ENCODE measurements at places on chromosomes 1 and 21. TPM values are rescaled to one million over a fixed set of nuclear protein-coding genes. Genes with fewer than 3 reads are reported as not detected.

GRCh38 chr1:185239861-185240260 lies 77.2 kb downstream of the IVNS1ABP start:
- no peak for DNase-seq

GRCh38 chr1:2121101-2121691 lies 71.0 kb downstream of the PRKCZ start:
- no peak for DNase-seq

DNA sequence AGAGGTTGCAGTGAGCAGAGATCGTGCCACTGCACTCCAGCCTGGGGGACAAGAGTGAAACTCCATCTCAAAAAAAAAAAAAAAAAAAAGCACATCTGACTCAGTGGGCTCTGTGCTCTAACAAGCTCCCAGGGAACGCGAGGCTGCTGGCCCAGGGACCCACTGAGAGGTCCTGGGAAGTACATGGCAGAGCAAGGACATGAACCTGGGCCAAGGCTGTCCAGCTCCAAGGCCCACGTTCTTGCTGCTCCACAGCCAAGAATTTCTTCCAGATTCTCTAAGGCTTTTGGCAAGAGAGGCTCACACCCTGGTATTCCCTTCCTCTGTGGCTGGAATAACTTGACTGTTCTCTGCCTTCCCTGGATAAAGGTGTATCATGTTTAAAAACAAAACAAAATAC lies 15.4 kb upstream of the AGTRAP start:
- no peak for DNase-seq

DNA sequence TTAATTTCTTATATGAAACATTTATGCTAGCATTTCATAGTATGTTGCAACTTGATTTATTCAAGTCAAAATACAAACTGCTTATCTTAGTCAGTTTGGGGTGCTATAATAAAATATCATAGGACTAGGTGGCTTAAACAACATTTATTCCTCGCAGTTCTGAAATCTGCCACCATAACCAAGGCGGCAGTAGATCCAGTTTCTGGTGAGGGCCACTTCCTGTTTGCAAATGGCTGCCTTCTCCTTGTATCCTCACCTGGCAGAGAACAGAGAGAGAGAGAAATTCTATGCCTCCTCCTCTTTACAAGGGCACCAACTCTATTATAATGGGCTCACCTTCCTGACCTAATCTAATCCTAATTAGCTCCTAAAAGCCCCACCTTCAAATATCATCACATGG lies 76.1 kb upstream of the RGS2 start:
- no peak for DNase-seq

GRCh38 chr1:176790786-176791185 lies 327.8 kb downstream of the PAPPA2 start:
- no peak for DNase-seq

GRCh38 chr1:32992489-32993323 lies 28.1 kb upstream of the RNF19B start:
- DNase-seq: peak; percentile 52

GRCh38 chr1:60896701-60897363 lies 185.5 kb upstream of the NFIA start:
- no peak for DNase-seq

Gene VSIG8
- total RNA-seq: not detected

DNA sequence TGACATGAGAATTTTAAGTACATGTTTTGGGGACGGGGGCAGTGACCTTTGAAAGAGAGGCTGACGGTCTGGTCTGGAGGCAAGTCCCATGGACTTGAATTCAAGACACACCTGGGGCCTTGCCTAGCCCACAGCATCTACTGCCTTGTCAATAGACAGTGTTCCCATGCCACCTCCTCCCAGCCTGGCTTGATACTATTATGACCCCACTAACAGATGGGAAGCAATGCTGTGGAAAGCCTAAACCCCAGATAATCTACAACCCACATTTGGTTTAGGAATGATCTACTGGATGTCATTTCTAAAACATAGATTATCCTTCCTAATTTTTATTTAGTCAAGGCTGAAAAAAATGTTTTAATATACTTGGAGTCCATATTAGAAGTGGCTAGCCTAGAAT lies 17.8 kb upstream of the NFASC start:
- DNase-seq: no peak

GRCh38 chr1:178634445-178634844 lies 90.6 kb upstream of the RALGPS2 start:
- DNase-seq: no peak

DNA sequence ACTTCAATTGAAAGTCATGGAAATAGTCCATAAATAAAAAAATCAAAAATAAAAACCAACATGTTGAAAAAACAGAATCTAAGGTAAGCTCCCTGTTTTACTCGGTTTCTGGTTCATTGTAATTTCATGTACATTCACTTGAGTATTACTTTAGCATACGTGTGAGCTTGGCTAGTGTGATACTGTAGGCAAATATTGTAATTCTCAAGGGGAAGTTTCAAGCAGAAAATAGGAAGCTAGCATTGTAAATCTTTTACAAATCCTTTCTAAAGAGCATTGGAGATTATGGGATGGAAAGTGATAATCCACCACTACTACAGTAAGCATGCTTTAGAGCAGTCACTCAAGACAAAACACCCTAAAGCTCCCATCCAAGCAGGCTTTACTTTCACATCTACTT lies 3.3 kb upstream of the LPAR3 start:
- no peak for DNase-seq

- no peak for DNase-seq
These were observed 9.3 kb downstream of the FAM151A start for GRCh38 chr1:54614024-54614423.

DNA sequence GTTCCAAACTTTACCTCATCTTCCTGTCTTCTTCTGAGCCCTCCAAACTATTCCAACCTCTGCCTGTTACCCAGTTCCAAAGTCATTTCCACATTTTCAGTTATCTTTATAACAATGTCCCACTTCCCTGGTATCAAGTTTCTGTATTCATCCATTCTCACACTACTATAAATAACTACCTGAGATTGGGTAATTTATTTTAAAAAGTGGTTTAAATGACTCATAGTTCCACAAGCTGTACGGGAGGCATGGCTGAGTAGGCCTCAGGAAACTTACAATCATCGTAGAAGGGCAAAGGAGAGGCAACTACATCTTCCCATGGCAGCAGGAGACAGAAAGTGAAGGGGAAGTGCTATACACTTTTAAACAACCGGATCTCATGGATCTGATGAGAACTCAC lies 428.5 kb upstream of the RGS18 start:
- no peak for DNase-seq

DNA sequence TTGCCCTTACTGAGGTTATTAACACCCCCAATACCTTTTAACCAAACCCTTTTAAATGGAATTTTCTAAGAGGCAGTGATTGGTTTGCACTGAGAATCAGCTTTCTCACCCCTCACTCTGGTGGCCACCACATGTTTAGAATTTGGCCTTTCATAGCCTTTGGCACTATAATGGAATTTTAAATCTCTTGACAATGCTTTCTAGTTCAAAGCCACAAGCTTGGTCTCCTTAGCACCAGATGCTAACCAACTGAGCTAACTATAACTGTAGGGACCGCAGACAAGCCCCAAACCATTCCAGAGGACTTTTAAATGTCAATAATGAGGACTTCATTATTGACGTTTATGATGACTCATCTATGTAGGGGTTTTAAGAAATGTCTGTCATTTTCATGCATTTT lies 238.7 kb upstream of the SNX7 start:
- DNase-seq: no peak

DNA sequence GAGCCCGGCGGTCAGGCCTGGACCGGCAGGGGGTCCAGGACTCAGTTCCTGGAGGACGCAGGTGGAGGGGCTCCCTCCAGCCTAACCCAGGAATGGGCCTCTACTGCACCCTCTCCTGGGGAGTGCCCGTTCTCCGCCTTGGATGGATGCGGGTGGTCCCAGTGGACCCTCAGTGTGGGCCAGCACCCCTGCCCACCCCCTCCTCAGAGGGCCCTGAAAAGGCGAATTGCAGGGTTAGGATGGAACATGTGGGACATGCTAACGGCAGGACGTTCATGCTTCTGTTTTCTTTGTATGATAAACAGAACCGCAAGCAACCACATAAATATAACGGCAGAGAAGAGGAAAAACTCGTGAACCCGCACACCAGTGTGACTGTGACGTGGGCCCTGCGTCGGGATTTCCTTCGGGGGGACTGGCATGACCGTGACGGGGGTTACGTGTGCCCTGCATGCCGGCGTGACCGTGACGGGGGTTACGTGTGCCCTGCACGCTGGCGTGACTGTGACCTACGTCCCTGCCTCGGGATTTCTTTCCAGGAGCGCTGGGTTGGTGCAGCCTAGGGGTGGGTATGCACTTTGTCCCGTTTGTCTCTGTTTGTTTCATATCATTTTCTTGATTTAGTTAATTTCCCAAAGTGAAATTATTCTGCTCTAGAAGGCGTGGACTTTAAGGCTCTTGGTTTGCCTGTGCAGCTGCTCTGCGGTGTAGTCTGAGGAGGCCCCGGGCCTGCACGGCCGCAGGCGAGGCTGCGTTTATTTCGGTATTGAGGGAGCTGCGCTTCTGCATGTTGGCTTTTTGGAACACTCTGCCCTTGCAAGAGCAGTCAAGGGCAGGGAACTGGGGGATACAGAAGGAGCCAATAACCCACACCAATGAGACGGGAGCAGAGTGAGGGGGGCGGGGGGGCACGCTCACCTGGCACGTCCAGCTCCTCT lies 3.1 kb downstream of the FTCD start:
- no peak for DNase-seq

GRCh38 chr1:81225789-81226602 lies 574.7 kb upstream of the ADGRL2 start:
- DNase-seq: no peak

- no peak for DNase-seq
These were observed 161.3 kb downstream of the ROR1 start for GRCh38 chr1:63935143-63935542.

GRCh38 chr1:183585038-183585437 lies 5.2 kb downstream of the NCF2 start:
- no peak for DNase-seq

DNA sequence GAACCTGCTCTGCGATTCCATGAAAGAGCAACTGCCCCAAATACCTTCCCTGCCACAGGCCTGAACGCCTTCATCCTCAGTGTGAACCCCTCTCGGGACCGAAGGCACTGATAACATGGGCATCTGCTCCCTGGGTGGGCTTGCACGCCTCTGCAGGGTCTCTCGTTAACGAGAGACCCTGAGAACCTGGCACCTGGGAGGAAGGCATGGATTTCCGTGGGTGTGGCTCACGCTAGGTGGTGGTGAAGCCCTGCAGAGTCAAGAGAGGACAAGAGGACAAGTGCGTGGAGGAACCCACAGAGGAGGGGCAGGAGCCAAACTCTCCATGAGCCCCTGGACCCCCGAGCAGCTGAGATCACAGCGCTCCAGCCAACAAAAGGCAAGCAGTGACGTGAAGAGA lies 26.8 kb upstream of the COL6A2 start:
- no peak for DNase-seq

Gene FALEC
- 0.60 TPM for total RNA-seq

GRCh38 chr21:33893917-33894316 lies 21.7 kb downstream of the ATP5PO start:
- DNase-seq: no peak

- DNase-seq: no peak
These were observed 2.2 kb upstream of the TOR1AIP2 start for GRCh38 chr1:179879797-179880196.

DNA sequence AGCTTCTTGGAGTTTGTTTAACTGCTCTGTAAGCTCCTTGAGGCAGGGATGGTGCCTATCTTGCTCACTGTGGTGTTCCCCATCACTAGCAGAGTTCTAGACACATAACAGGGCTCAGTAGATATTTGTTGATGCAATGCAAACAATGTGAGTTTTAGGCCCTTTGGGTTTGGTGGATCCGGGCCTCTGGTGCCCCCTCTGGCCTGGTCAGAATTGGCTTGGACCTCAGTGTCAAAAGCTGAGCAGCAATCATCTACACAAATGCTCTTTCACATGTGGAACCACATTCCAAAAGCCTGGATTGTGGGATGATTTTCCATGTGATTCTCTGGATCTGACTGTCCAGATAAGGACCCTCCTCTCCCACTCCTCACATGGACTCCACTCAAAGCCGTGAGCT lies 53.4 kb upstream of the BCAR3 start:
- DNase-seq: no peak

- DNase-seq: no peak
These were observed 9.0 kb upstream of the SLC2A7 start for GRCh38 chr1:9035226-9035625.

Gene SPRR2B
- total RNA-seq: not detected
